NCI-H1694 treated with DMSO at 0.1 percent for 48 hours (cell line): ENCODE measurements at places on chromosomes 11 and 22.

DNA sequence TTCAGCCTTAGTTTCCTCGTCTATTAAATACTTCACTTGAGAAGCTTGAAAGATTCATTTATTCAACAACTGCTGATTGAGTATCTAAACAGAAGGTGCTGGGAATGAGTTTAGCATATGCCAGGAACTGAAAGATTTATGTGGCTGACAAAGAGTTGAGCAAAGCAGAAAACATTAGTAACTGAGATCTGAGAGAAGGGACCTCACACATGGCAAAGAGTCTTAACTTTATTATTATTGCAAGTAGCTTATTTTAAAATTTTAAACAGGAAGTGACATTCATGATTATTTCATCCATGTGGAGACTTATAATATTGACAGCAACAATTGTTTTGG, 133.6 kb downstream of the CASP12 start:
- no peak for DNase-seq

- no peak for DNase-seq
Measured at GRCh38 chr11:72271980-72272379, 28.0 kb upstream of the PHOX2A start.

DNA sequence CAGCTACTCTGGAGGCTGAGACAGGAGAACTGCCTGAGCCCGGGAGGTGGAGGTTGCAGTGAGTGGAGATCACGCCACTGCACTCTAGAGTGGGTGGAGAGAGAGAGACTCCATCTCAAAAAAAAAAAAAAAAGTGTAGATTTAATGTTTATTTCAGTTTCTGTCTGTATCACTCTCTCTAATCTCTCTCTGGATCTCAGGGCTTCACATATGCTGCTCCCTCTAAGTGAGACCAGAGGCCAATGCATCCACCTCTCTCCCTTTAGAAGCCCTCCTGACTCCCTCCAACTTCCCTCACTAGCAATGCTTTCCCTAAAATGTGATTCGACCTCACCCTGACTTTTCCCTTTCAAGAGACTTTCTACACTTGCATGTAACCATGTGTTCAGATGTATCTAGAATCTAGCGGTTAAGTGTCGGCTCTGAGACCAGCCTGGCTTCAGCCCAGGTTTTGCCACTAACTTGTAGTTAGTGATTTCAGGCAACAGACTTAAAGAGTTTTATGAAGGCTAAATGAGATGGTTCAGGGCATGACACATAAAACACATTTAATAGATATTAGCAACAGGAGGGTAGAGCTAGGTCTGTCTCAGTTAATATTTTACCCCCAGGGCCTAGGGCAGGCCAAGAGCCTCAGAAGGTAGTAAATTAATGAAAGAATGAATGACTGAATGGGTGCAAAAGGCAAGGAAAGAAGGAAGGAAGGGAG, 364.3 kb downstream of the LARGE1 start:
- no peak for DNase-seq

- DNase-seq = no peak
Measured at GRCh38 chr22:30429887-30430286, 4.3 kb downstream of the MTFP1 start.

DNA sequence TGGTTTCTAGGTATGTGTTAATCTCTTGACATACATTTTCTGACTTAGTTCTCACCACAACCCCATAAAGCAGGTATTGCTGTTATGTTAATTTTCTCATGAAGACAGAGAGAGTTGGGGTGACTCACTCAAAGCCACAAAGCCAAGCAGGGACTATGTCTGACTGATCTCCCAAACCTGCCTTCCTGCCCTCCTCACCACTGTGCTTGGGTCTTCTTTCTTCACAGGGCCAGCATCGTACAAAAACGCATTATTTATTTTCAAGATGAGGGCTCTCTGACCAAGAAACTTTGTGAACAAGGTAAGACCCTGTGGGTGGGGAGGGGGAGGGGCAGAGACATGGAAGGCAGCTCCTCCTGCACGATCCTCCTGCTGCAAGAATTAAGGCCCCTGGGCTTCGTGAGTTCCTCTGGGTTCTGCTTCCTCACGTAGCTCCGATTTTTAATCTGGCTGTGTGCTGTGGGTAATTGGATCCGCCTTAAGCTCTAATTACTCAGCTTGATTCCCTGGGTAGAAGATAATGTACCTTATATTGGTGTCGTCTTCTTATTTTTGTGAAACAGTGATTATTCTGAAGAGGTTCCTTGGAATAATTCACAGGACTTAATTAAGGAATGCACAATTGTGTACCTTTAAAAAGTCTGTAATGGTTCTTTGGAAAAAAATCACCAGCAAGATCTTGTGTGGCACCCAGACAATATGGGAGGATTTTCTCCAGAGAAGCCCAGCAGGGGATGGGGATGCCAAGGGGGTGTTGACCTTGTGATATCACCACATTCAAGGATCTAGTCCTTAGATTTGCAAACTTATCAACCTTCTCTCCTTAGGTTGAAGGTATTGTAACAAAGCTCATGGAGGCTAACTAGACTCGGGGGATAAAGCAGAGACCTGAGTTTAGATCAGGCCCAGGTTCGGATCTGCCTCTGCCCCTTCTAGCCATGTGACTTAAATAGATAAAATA, 112.9 kb downstream of the SPON1 start:
- no peak for DNase-seq

GRCh38 chr11:35727140-35727539, 64.6 kb downstream of the TRIM44 start:
- DNase-seq = no peak
